ENCODE measurements at places on chromosomes 1 and 21. TPM values are rescaled to one million over a fixed set of nuclear protein-coding genes. Genes with fewer than 3 reads are reported as not detected.

Gene NPHS2
- not detected for total RNA-seq

Gene KIF14
- 8.2 TPM for total RNA-seq

Gene SPATA1
- not detected for total RNA-seq

Gene NCMAP
- total RNA-seq: not detected

Gene OLFML3
- total RNA-seq: 3.9 TPM

Gene TFF2
- total RNA-seq: not detected

Gene CDC73
- total RNA-seq: 29.6 TPM

Gene PPT1
- total RNA-seq: 74.0 TPM

Gene C1orf53
- 5.7 TPM for total RNA-seq

Gene OR10Z1
- not detected for total RNA-seq

Gene LAMC2
- 17.5 TPM for total RNA-seq

Gene ETV3L
- not detected for total RNA-seq

Gene FAM72D
- total RNA-seq: 4.5 TPM

Gene CD247
- 0.36 TPM for total RNA-seq

Gene AXDND1
- total RNA-seq: 0.17 TPM

Gene LCE4A
- total RNA-seq: not detected

Gene C1orf116
- 6.3 TPM for total RNA-seq

Gene TMEM54
- 27.0 TPM for total RNA-seq

Gene C2CD4D
- total RNA-seq: not detected

Gene KRTAP8-1
- total RNA-seq: not detected

Gene CELSR2
- total RNA-seq: 4.7 TPM

Gene RGSL1
- total RNA-seq: not detected

Gene LCK
- 0.06 TPM for total RNA-seq

Gene SMIM1
- 1.4 TPM for total RNA-seq

Gene ATP1A4
- not detected for total RNA-seq

Gene ZBTB8B
- 0.01 TPM for total RNA-seq

Gene NDUFS2
- 78.6 TPM for total RNA-seq

Gene HLX
- total RNA-seq: 5.0 TPM

Gene IGSF9
- 0.15 TPM for total RNA-seq

Gene COL11A1
- 2.4 TPM for total RNA-seq

Gene CRYBG2
- 1.6 TPM for total RNA-seq

Gene PRDM15
- 3.2 TPM for total RNA-seq

Gene BRINP2
- 0.16 TPM for total RNA-seq

Gene ASPM
- total RNA-seq: 17.6 TPM

Gene WDR64
- total RNA-seq: not detected

Gene PDE9A
- 1.2 TPM for total RNA-seq

Gene TSACC
- total RNA-seq: 2.0 TPM

Gene CHAF1B
- total RNA-seq: 11.4 TPM

Gene ID3
- 417 TPM for total RNA-seq

Gene KANK4
- 0.28 TPM for total RNA-seq

Gene OR2L3
- not detected for total RNA-seq

All from A549 treated with AZD2906 at 1 μM for 4 hours (cell line).